ENCODE measurements at places on chromosomes 1 and 21.

DNA sequence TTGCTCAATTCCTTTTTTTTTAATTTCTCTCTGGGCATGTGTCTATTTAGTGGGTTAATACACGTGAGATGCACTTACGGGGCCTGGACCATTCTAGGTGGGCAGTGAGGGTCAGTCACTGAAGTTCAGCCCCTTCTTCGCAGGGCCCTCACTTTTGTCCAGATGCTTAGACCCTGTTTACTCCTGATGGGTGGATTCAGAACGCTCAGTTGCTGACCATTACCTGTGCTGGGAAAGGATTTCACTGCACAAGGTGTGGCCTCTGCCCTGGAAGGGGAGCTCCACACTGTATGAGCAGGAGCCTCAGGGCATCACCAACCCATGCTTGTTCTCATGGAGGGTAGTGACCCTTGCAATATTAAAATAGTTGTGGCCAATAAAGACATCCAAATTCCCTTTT is 4.5 kb downstream of the PRAMEF12 start:
- DNase-seq = no peak

DNA sequence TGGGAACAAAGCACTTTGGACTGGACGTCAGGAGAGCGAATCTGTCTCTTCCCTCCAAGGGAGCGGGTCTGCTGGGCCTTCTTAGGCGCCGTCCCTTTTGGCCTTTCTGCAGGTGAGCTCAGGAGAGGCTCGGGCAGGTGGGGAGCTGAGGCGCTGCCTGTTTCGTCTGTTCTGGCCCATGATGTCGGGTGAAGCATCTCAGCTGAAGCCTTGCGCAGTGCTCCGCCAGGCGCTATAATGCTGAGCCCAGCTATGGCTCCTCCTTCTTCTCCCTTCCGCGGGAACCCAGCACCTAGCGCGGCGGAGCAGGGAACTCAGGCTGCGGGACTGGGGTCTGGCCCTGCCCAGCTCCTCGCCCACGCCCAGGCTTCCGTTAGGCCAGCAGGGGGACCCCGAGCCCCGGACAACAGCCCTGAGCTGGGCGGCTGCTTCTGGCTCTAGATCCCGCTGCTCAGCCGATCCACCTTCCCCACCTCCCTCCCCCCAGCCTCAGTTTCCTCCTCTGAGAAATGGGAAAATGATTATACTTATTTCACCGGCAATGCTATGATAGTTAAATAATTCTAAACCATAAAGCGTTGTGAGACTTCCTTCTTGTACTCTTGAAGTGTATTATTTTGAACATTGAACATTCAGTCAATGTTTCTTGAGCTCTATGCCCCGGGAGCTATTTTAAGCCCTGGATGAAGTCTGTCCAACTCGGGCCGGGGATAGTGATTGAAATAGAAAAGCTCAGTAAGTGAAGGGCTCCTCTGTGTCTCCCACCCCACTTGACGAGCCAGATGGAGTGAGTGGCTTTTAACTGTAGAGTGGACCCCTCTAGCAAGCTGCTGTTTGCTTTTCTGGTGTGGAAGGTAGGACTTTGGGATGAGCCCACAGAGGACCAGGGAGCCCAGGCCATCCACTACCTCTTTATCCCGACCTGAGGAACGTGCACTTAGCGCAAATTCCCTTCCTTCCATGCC is 9.6 kb upstream of the ADORA1 start:
- peak; percentile 71 for DNase-seq

DNA sequence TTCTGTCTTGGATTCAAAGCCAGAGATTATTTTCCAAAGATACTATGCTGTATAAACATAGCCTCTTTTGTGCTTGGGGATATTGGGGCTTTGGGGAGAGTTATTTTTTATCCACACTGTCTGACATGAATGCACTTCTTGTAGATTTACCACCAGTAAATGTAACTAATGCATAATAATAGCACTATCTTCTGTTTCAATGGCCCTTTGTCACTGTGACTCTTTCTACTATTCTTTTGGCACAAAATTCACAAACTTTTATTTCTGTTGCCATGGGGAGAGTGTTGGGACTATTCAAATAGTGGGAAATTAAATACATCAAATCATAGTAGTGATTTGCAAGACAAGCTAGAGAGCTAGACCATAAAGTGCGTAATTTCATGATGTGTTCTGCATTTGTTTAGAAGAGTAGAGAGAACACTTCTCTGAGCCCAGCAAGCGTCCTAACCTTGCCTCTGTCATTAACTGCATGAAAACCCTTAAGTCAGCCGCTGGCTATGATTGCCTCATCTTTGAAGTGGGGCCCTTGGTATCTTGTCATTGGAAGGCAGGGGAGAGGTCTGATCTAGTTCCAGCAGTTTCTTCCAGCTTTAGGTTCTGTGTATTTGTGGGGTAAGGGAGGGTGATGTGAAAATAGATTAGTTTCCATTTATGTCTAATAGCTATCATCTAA is 154.4 kb downstream of the HHAT start:
- no peak for DNase-seq

DNA sequence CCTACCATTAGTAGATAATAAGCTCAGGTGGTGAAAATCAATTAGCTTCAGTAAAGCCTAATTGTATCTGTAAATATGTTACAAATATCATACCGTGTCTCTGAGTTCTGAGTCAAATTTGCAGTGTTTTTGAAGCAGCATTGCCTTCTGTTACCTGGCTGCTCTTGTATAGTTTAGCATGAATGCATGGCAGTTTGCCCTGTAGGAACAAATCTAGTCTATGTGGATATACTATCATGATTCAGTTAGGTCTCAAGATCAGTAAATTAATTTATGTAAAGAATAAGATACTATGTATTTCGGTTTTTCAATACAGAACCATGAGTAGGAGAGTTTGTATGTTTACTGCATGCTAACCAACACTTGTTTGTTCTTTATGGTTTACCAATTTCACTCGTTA is 240.6 kb upstream of the C1orf105 start:
- no peak for DNase-seq

DNA sequence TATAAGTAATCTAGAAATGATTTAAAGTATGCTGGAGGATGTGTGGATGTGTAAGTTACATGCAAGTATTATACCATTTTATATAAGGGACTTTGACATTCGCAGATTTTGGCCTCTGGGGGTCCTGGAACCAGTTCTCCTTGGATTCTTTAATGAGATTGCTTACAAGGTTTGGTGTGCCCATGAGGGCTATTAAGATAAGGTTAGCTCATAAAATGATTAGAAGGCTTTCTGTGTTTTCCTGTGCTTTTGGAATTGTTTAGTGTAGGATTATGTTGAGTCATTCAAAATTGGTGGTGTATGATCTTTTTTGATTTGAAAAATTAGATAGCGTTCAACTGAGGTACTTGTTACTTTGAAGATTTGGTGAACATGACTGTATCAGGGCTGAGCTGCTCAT is 5.6 kb downstream of the USP25 start:
- no peak for DNase-seq

- no peak for DNase-seq
Observed at GRCh38 chr1:208499026-208499425, 254.8 kb upstream of the PLXNA2 start.

DNA sequence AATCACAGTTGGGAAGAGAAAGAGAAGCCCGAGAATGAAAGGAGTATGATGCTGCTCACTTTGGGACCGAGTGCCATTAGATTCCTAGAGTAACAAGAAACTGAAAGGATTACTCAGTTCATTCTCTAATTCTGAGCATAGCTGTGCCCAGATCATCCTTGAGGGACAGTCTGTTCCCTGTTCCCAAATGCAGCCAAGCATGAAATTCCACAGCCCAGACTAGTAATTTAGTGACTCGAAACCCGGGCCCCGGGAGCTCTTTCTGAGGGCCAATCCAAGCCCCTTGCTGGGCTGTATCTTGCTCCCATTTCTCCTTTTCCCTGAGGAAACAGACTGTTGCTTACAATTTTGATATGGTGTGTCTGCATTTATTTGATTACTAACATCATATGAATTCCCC is 30.0 kb upstream of the ETS2 start:
- no peak for DNase-seq
